Left kidney (tissue), 8 donors: ENCODE measurements at places on chromosomes 12 and 14. TPM values are rescaled to one million over a fixed set of nuclear protein-coding genes. Genes with fewer than 3 reads are reported as not detected.
A peak's percentile ranks its signal among the peaks of the same experiment; 100 is the strongest.

CABP1 gene
- 7.7 TPM for polyA plus RNA-seq

RERG gene
- 34.5 TPM for polyA plus RNA-seq

TAS2R46 gene
- polyA plus RNA-seq, result not detected

AMHR2 gene
- 0.63 TPM for polyA plus RNA-seq

- DNase-seq, result no peak
These were observed 183.3 kb downstream of the CCDC59 start for GRCh38 chr12:82174936-82175335.

DNA sequence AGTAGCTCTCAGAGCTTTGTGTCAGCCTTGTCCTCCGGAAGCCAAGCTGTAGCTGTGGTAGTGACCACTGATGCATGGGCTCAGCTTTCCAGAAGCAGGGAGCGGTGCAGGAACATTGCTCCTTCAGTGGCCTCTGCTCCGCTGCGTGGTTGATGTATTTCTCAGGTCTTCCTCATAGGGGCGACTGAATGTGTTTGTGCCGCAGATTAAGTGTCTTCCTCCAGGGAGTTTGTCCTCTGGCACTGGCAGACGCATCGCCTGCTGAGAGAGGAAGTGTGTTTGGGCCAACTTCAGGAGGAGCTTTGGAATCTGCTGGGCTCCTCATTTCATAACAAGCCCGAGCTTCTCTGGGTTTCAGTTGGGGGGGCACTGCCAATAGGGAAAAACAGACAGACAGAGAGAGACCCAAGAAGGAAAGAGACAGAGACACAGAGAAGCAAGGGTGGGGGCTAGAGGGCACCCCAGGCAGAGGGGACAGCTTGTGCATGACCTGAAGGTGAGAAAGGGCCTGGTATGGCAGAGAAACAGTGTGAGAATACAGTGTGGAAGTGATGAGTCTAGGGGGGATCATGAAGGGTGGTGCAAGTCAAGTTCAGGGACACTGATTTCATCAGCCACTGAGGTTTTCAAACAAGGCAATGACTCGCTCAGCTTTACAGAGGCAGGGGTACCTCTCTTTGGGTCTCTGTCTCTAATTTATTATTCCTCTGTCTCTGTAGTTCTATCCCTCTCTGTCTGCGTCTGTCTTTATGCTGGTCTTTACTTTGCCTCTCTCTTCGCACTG, 69.4 kb upstream of the PRIMA1 start:
- peak; percentile 49 for DNase-seq

GRCh38 chr14:71264260-71264659, 357.0 kb downstream of the PCNX1 start:
- no peak for DNase-seq

DNA sequence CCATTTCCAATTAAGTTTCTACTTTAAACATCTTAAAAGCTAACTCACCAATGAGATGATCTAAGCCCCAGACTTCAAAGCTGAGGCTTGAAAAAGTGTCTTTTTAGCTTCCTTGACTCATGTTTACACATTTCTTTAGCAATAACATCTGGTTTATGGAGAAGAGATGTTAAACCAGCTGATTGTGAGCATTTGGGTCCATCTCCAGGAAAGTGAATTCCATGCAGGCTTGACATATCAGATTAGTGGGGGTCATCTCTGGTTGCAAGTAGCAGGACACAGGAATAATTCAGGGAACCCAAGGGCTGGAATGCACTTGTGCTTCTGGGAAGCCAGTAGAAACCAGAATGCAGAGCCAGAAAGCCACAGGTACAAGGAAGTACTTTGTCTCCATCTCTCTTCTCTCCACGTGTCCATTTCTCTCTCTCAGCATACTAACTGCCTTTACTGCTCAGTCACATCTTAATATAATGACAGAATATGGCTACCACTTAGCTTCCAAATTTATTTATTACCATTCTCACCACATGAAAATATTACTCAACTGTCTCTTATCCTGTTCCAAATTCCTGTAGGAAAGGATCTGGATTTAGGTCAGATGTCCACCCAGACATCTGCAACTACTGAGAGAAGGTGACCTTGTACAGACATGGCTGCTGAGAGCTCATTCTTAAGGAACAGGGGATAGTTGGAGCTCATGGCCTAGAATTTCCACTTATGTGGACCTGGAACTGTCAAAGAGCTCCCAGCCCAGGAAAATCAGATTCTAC, 104.4 kb downstream of the SCN8A start:
- DNase-seq, result no peak

DNA sequence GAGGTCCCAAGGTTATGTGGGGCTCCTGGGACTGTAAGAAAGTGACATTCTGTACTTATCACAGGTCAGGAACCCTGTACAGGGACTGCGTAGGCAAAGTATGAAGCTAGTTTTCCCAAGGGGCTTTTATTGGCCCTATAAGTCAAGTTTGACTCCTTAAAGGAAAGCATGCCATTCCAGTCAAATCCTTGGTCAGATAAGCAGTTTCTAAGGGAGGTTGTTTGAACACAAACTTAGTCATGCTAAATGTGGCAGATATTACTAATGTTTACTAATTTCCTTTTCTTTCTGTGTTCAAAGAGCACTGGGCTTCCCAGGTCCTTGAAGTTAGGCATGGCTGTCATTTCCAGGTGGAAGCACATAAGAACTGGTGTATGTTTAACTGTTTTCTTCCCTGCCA, 472.4 kb downstream of the ATP23 start:
- DNase-seq, result no peak

- DNase-seq, result no peak
These were observed 524 bp downstream of the KMT5A start for GRCh38 chr12:123384318-123384993.

GRCh38 chr14:54435500-54435981, 5.6 kb downstream of the CNIH1 start:
- DNase-seq, result no peak

DNA sequence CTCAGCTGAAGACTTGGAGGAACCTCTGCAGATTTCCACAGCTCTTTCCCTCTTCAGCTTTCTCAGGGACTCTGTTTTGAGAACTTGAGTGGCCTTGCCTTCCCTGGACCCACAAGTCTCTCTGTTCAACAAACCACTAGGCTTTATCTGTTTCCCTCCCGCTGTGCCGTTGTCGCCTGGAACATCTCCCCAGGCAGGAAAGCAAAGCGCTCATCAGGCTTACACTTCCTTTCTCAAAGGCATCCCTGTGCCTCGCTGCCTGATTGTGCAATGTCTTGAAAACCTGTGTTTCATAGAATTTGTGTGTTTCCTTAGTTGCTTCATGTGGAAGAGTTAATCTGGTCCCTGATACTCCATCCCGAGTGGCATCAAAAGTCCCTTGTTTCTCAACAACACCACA, 64.1 kb downstream of the PPM1A start:
- no peak for DNase-seq

DNA sequence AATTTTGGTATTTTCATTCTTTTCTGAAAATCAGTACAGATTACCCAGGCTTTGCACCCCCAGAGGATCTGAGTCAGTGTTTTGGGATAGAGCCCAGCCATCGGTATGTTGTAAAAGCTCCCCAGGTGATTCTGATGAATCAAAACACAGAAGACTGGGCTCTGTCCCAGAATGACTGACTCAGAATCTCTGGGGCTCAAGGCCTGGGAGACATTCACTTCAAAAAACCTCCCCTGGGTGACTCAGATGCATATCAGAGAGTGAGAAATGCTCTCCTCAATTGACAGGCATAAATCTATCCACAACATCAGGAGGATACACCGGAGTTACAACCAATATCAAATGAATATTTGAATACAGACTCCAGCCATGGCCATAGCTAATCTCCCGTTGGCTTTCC, 32.6 kb downstream of the SLC35F4 start:
- no peak for DNase-seq

- DNase-seq, result no peak
These were observed 44.6 kb upstream of the SYCP3 start for GRCh38 chr12:101783838-101784237.

DNA sequence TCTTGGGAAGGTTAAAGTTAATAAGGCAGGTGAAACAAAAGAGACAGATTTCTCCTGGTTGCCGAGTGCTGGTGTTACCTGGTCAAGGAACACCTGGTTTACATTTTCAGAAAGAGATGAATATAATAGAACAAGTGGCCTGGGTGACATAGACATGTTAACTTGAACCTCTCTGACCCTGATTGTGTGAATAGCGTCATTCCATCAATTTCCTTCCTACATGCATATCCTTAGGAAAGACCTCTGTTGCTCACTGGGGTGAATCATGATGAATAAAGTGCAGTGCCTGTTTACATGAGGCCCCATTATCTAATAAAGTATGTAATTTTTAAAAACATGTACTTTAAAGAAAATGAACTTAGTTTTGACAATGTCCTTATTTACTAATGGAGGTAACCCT, 1822.9 kb upstream of the FLRT2 start:
- no peak for DNase-seq

GRCh38 chr12:26853303-26854030, 20.5 kb upstream of the ITPR2 start:
- DNase-seq, result no peak
